ENCODE measurements at places on chromosomes 12 and 14. TPM values are rescaled to one million over a fixed set of nuclear protein-coding genes. Genes with fewer than 3 reads are reported as not detected.

The NFATC4 gene
- total RNA-seq, result 45.3 TPM

The KRT78 gene
- not detected for total RNA-seq

The NTS gene
- 0.82 TPM for total RNA-seq

The MED13L gene
- total RNA-seq, result 153 TPM

The FCF1 gene
- total RNA-seq, result 49.6 TPM

The GPRC5D gene
- 0.25 TPM for total RNA-seq

The PIWIL1 gene
- total RNA-seq, result 0.31 TPM

Data from kidney (tissue), 22 donors.